ENCODE measurements at places on chromosomes 2 and 18. TPM values are rescaled to one million over a fixed set of nuclear protein-coding genes. Genes with fewer than 3 reads are reported as not detected.
A peak's percentile ranks its signal among the peaks of the same experiment; 100 is the strongest.

DNA sequence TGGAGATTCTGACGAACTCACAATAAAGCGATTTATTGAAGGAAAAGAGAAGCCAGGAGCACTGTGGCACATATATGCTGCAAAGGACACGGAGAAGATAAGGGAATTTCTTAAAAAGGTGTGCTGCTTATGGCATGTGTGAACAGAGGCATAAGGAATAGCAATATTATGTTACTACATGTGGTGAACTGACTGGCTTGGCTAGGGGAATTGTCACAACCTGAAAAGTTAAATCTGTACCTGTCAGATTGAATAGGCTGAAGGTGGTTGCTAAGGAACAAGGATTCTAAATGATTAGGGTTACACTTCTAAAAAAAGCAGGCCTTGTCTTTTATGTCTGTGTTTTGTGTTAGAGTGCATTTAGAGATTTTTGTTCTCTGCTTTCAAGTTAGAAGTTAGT, 48.4 kb downstream of the KDM3A start:
- no peak for DNase-seq

- DNase-seq: no peak
These were observed 35.8 kb downstream of the HIBCH start for GRCh38 chr2:190283783-190284182.

DNA sequence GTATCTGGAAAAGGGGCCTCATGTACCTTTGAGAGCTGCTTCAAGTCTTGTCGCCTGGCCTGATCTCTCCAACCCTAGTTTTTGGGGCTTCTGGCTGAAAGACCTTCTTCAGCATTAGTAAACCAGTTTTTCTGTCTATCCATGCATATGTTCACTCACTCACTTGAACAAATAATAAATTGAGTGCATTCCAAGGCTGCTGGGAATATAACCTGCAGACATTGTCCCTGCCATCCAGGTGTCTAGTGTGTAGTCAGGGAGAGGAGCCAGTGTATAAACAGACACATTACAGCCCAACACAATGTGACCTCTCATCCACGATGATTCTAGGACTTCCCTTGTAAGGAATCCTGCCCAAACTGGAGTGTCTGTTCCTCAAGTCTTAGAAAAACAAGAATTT, 262.1 kb downstream of the PRKCE start:
- DNase-seq: no peak

DNA sequence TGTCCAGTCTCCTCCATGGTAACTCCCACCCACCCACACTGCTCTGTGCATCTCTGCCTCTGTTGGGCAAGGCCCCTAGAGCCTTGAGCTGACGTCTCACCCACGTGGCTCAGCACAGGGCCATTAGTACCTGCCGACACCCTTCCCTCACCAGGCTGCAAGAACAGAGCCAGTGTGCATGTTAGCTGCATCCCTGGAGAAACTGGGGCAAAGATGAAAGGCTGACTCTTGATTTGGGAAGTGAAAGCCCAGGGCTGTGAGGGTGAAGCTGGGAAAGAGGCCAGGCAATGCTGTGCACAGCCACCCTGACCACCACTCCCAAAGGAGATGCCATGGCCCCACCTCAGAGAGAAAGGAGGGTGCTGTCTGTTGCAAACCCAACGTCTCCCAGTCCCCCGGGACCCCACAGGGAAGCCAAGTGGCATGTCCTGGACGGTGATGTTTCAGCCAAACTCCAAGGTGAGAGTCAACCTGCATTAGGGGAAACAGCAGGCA, 20.0 kb upstream of the HPCAL1 start:
- no peak for DNase-seq

DNA sequence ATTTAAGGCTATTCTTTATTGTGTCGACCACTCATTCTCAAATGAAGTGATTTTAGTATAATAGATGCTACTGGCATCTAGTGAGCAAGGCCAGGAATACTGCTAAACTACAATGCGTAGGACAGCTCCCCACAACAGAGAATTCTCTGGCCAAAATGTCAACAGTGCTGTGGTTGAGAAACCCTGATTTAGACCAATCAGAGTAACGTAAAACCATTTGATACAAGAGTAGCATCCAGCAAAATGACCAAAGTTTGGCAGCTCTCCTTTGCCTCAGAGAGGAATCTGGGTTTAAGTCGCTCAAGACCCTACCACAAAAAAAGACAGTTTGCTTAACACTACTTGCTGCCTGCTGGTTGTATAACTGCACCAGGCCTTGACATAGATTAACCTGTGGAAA, 37.0 kb upstream of the TTN start:
- DNase-seq: no peak

GRCh38 chr2:173884025-173884802, 81.0 kb downstream of the SP3 start:
- no peak for DNase-seq

GRCh38 chr2:170717991-170718589, 3.0 kb downstream of the SP5 start:
- no peak for DNase-seq

Gene ACTG2
- 5.1 TPM for polyA plus RNA-seq

Gene EML6
- 26.8 TPM for polyA plus RNA-seq

- no peak for DNase-seq
These were observed 2.4 kb downstream of the TTN start for GRCh38 chr2:178804791-178805190.

Gene GKN2
- polyA plus RNA-seq: not detected

- DNase-seq: no peak
These were observed 14.0 kb downstream of the STAM2 start for GRCh38 chr2:152161598-152161997.

Gene NCK2
- polyA plus RNA-seq: 72.5 TPM

Gene CTNNA2
- 0.52 TPM for polyA plus RNA-seq

GRCh38 chr18:75937306-75937705, 509.8 kb upstream of the SMIM21 start:
- DNase-seq: no peak

DNA sequence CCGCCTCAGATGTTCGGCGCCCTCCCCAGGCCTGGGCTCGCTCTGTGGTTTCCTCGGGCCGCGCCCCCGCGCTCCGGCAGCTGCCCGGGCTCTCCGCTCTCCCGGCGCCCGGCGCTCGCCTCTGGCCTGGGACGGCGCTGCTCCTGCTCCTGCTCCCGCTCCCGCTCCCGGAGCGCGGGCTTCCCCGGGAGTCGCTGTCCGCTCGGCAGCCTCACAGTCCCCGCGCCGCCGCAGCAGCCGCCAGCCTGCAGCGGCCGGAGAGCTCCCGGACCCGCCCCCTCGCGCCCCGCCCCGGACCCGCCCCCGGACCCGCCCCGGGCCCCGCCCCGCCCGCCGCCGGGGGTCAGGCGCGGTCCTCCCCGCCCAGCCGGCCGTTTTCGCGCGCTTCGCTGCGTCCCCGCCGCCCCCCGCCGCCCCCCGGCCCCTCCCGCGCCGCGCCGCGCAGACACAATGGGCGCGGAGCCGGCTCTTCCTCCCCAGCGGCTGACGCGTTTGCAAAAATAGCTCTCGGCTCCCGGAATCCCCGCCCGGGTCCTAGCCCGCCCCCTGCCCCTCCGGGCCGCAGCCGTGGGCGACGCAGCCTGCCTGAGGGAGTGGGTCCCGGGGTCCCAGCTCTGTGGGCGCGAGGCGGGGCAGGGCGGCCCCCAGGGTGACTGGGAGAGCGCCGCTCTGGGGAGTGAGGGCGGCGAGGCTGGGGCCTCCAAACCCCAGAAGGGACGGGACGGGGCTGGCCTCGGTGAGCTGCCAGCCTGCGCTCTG, at the start of gene ARL4C:
TSS of gene ARL4C (minus strand) at position 247 of the 759 bp plus-strand sequence. CDS start 495 bp downstream, outside the sequence.
- peak; percentile 29 for DNase-seq

Gene IL18R1
- 0.57 TPM for polyA plus RNA-seq

Gene VWA3B
- polyA plus RNA-seq: 1.6 TPM

GRCh38 chr2:88182721-88183120, 12.6 kb downstream of the THNSL2 start:
- no peak for DNase-seq

DNA sequence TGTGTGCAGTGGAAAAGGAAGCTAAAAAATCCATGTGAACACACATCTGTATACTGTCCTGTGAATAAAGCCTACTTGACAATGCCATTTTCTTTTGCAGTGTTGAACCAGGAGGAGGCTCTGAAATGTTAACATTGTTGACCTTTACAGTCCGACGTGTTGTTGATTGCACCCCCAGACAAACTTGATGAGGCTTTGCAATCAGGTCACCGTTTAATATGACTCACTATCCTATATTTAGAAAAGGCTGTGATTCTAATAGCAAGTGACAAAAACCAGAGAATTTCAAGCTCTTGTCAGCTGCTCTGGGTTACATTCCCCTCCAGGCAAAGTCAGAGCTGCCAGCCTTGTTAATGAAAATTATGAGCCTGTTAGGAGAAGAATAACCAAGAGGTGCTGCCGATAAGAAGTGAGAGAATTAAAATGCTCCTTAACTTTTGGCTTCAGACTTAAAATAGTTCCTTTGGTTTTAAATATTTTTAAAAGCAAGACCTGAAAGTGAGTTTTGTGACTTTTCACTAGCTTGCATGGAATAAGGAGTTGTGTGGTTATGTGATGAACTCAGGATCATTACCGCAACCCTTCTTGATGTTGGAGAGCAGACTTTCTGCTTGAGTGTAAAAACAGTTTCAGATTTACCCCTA, 162.1 kb downstream of the QPCT start:
- DNase-seq: no peak

- DNase-seq: no peak
These were observed 5.8 kb upstream of the RTN4 start for GRCh38 chr2:55056024-55056521.

Gene CCDC74A
- 1.8 TPM for polyA plus RNA-seq

DNA sequence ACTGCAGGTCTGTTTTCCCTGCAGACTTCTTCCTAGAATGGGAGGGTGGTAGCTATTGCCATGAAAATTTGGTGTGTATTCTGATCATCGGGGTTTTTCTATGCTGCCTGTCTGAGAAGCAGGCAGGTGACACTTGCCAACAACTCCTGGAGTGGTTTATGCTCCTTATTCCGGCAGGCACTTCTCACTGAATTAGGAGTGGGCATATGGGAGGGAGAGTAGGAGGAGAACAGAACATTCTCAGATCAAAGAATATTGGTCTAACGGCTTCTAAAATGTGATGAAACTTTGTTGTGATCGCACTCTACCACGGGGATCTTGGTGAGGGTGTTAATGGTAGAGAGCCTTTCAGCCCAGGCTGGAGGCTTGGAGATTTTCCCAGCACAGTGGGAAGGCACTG, 480.8 kb downstream of the PLCL1 start:
- DNase-seq: no peak

Gene AKAIN1
- not detected for polyA plus RNA-seq

Gene MORN2
- 8.6 TPM for polyA plus RNA-seq

Gene EHBP1
- 25.7 TPM for polyA plus RNA-seq

DNA sequence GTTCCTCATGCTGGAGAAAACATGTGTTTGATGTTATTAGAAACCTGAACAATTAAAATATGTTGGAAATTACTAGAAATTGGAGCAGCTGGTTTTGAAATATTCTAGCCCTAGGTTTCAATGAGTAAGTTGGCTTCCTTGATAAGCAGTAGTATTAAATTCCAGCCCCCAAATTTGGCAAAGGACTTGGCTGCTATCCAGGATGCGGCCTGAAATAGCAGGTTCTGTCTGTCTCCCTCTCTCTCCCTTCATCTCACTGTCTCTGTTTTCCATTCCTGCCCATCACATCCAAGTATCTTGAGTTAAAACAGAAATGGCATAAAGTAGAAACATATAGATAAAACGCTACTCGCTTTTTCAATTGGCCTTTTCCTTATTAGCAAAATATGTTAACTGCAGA, 20.9 kb upstream of the GPR45 start:
- DNase-seq: no peak

Gene TDRD15
- not detected for polyA plus RNA-seq

DNA sequence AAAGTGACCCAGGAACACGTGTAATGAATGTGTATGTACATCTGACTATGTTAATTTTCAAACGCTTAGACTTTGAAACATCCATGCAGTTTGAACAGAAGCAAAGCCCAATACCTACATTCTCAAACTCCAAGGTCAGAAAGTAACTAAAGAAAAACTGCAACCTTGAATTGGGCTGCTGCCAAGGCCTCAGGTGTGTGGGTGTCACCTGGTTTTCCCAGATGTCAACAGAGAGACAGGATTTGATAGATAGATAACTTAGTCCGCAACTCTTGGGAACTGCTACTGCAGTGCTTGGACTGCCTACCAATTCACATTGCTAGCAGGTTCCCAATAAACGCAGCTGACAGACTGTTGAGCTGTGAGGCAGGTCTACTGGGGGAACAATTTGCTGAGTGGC, 78.7 kb upstream of the PAPOLG start:
- no peak for DNase-seq

- no peak for DNase-seq
These were observed 110.2 kb upstream of the THOC1 start for GRCh38 chr18:378079-378478.

Gene SLC9A4
- not detected for polyA plus RNA-seq

Gene RNF125
- polyA plus RNA-seq: 10.7 TPM

Gene PRKCE
- polyA plus RNA-seq: 5.1 TPM

Gene TCF23
- 0.49 TPM for polyA plus RNA-seq

Gene ST3GAL5
- 32.8 TPM for polyA plus RNA-seq

Gene ABCB11
- not detected for polyA plus RNA-seq

DNA sequence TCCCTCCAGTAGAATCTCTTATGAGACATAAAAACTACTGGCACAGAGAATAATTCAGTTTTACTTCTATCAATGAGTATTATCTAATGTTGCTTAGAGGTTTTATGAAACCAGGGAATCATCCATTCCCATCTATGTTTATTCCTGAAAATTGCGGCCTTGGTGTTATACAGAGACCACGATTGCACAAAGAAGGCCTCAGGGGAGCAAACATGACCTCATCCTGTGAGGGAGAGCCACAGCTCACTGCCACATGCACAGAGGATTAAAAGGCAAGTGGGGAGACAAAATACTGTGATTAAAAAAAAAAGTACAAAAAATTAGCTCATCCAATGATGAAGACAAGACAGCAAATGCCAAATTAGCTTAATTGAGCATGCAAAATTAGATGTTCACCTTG, 111.8 kb upstream of the SLC35G4 start:
- no peak for DNase-seq

Gene TBC1D8
- polyA plus RNA-seq: 26.2 TPM

Gene SRD5A2
- polyA plus RNA-seq: 0.04 TPM

DNA sequence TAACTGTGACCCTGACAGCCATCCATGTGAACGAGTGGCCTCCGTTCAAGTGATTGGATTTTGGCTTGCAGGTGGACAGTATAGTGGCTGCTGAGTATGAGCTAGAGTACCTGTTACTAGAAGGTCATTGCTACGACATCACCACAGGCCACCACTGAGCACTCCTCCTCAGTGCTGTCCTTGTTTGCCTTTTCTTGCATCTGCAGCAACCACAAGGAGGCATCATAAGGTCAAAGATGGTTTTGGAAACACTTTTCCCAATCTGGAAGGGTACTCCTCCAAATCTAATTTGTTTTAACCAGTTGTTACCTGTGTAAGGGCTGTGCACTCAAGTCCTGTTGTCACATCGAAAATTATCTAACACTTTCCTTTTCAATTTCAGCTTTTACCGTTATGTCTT, 81.2 kb downstream of the UGGT1 start:
- no peak for DNase-seq

GRCh38 chr2:127065299-127065939, 41.5 kb downstream of the BIN1 start:
- no peak for DNase-seq

GRCh38 chr2:204003276-204003990, 66.9 kb downstream of the ICOS start:
- DNase-seq: no peak

Gene TM4SF20
- 0.06 TPM for polyA plus RNA-seq

Measured in forelimb muscle (tissue), 1 donor.